Immature natural killer cell (primary cell): ENCODE measurements at places on chromosomes 3 and 15.

- DNase-seq, result no peak
These were observed 112.5 kb downstream of the MYO9A start for GRCh38 chr15:72005483-72005882.

- no peak for DNase-seq
These were observed 426 bp downstream of the PRKCD start for GRCh38 chr3:53161450-53161819.

DNA sequence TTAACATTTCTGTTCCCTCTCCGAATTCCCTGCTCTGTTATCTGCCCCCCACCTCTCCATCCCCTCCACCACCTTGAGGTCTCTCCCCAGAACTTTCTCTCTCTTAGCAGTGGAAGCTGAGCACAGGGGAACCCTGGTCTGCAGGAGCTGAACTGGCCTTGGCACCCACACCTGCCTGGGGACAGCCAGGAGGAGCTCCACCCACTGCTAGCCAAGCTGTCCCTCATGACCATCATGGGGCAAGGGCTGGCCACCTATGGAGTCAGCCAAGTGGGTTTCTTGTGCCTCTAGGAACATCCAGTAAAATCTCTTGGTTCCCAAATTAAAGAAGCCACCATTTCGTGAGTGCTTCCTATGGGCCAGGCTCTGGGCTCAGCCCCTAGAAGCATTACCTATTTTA lies 276.4 kb upstream of the TLE3 start:
- DNase-seq, result no peak

- DNase-seq, result no peak
These were observed 30.9 kb downstream of the PIAS1 start for GRCh38 chr15:68085052-68085451.

DNA sequence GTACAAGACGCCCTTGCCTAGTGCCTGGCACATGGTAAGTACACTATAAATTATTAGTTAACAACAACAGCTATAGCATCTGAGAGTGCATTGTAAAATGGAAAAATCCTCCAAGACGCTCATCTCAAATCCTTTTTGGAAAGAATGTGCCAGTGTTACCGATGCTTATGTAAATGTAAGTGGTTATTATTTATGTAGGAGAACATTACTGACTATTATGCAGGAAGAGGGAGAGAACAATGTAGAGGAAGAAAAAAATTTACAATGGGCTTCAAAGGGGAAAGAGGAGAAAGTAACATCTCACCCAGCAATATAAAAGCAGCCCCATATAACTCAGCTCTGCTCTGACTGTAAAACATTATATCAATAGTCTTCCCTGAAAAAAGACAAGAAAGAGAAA lies 155.3 kb upstream of the LPP start:
- no peak for DNase-seq

DNA sequence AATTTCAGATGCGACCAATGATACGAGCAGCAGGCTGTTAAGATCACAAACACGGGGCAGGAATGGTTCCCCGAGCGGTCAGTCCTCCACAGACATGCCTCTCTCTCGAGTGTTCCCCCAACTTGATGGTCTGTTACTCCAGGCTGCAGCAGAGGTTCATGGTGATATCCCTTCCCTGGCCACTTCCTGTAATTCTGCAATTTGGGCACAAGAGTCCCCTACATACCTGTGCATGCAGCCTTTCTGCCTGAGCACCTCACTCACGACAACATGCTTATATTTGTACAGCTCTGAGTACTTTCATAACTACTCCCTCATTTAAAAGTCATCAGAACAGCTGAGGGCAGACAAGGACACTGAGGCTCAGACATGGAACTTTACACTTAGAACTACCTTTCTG lies 408.1 kb upstream of the NR2F2 start:
- no peak for DNase-seq

DNA sequence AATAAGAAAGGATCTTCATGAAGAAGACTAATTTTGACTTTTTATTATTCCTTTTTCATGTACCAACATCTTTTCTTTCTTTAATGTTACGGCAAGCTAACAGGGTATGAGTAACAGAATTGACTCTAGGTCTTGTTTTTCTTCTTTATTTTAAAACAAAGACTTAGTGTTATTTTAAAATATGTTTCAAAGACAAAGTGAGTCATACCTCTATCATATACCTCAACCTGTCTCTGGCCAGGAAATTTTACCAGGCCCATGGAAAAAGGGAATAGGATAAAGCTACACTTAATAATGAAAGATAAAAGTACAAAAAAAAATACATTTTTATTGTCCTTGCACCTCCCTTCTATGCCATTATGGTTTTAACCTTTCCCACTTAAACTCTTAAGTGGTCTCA lies 57.4 kb downstream of the ZNF148 start:
- no peak for DNase-seq

- no peak for DNase-seq
These were observed 18.5 kb downstream of the PAQR9 start for GRCh38 chr3:142945023-142945422.

DNA sequence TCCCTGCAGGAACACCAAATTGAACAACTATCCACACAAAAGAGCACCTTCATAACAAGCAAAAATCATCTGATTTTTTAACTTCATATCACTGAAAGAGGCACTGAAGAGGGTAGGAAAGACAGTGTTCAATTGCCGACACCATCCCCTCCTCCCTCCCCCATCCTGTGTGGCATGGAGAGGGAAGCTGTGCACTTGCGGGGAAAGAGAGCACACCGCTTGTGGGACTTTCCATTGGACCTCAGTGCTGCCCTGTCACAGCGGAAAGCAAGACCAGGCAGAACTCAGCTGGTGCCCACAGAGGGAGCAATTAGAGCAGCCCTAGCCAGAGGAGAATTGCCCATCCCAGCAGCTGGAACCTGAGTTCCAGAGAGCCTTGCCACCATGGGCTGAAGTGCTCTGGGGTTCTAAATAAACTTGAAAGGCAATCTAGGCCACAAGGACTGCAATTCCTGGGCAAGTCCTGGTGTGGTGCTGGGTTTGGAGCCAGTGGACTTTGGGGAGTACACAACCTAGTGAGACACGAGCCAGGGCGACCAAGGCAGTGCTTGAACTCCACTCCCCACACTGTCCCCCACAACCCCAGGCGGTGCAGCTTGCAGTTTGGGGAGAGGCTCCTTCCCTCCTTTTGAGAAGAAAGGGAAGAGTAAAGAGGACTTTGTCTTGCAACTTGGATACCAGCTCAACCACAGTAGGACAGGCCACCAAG lies 27.0 kb downstream of the PEAK1 start:
- no peak for DNase-seq

- DNase-seq, result no peak
These were observed 52.2 kb upstream of the SLC6A11 start for GRCh38 chr3:10763817-10764258.

GRCh38 chr3:10779293-10779805 lies 36.7 kb upstream of the SLC6A11 start:
- no peak for DNase-seq

GRCh38 chr3:178699810-178700209 lies 163.6 kb downstream of the KCNMB2 start:
- no peak for DNase-seq

DNA sequence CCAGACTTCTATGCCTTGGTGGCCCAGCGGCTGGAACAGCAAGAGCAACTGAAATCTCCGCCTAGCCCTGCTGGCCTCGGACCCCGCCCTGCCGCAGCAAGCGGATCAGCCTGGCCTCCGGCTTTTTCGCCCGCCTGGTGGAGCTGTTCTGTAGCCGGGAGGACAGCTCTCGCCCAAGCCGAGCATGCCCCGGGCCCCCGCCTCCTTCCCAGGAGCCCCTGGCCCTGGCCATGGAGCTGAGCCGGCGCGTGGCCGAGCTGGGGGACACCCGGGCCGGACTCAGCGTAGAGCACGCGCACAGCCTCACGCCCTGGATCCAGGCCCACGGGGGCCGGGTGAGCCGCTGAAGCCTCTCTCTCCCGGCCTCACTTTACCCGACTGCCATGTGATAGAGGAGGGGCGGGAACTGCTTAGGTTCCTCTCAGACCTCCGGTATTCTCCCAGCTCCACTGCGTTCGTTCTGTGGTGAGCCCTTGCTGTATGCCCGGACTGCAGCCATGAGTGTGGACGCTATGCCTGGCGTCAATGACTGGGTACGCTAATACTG lies 24.1 kb upstream of the MRPL3 start:
- no peak for DNase-seq

DNA sequence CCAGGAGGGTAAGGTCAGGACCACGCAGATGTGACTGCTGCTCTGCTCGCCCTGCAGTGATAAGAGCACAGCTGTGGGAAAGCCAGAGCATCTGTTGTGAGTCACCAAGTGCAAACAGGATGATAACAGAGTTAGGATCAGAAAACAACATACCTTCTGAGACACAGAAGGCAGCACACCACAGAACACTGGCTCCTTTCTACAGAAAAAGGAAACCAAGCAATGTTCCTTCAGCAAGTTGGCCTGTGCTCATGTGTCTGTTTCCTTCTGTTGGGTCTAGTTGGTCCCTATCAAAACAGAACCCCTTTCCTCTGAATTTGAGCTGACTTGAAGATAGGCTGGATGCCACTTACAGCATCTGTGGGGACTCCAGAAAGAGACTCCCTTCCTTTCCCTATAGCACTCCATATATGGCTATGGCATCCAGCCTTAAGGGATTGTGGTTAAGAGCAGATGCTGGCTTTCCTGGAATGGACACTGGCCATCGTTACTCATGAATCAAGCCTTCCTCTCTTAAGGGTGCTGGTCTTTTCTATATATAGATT lies 440.7 kb upstream of the THBS1 start:
- no peak for DNase-seq

- no peak for DNase-seq
These were observed 85.7 kb downstream of the SOX2 start for GRCh38 chr3:181797431-181797830.

DNA sequence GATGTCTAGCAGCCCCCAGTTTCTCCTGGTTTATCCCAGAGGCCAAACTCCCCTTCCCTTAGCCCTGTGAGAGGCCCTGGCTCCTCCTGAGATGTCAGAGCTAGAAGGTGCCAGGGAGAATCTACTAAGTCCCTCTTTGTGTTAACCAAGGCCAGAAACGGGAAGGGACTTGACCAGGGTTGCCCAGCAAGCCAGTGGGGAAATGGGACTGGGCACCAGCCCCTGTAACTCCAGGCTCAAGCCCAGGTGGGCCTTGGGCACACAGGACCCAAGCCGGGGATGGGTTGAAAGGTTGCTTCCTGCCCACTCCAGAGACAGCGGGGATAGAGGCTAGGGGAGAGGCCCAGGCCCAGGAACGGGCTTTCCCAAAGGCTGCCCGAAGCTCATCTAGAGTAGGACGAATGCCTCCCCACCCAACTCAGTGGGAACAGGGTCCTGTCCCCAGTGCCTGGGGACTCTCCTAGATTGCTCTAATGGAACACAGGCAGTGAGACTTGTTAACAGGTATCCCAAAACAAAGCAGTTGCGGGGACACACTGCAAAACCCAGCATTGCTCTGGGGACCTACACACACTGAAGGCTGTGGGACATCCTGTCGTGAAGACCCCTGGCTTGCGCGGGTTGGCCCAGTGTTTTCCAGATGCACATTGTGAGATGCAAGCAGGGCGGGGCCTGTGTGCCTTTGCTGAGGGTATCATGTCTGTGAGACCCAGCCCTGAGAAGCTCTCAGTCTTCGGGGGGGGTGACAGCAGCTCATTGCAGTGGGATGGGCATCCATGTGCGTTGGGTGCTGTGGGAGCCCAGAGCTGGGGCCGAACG lies 12.9 kb upstream of the TXNRD3 start:
- DNase-seq, result no peak

- DNase-seq, result no peak
These were observed 29.8 kb upstream of the SLC6A6 start for GRCh38 chr3:14372587-14372986.

DNA sequence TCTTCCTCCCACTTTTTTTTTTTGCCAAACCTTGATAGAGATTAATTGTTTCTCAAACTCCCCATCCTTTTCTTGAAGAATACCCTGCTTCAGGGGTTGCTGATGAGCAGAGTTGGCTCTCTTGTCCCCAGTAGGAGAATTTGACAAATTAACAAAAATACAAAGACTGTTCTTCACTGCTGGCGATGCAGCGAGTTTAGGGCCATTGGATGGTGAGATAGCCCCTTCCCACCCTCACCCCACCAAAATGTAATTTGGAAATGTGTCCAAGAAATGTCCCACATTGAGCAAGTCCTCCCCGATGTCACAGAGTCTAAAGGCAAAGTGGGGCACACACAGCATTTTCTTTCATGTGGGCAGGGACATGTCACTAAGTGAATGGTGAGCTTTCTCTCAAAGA lies 136.0 kb upstream of the RARB start:
- DNase-seq, result no peak

GRCh38 chr15:77854980-77855379 lies 222.3 kb upstream of the LINGO1 start:
- no peak for DNase-seq

GRCh38 chr3:152556731-152557254 lies 278.1 kb upstream of the P2RY1 start:
- DNase-seq, result no peak

GRCh38 chr3:193977622-193978021 lies 158.3 kb upstream of the HES1 start:
- no peak for DNase-seq

DNA sequence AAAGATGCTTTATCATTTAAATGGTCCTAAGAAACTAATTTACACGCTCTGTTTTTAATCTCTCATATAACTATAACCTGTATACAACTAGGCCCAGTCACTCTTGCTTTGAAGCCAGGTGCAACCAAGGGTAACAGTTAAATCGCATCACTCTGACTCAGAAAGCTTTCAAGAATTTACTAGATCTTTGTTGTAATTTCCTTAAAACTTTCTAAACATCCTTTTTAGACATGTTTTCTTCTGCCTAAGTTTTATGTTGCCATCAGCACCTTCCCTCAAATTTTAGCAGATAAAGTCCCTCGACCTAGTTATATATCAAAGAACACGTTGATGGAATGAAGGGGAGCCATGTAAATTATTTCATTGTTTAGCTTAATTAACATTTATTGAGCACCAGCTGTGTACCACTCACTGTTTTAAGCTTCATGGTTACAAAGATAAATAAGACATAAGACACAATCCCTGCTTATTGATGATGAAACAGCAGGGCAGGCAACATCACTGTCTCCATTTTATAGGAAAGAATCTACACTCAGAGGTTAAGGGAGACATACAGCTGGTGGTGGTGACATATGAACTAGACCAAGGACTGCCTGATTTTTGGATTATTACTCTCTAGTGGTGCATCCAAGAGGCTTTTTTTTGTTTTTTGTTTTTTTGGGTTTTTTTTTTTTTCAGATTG lies 101.0 kb downstream of the CD200R1L start:
- no peak for DNase-seq

GRCh38 chr3:77919244-77919643 lies 879.3 kb downstream of the ROBO2 start:
- no peak for DNase-seq

- no peak for DNase-seq
These were observed 763.4 kb upstream of the GOLIM4 start for GRCh38 chr3:168859143-168859542.

- DNase-seq, result no peak
These were observed 4.2 kb downstream of the TWF2 start for GRCh38 chr3:52234516-52235447.

GRCh38 chr15:86229936-86230335 lies 150.3 kb downstream of the AGBL1 start:
- DNase-seq, result no peak
